ENCODE measurements at places on chromosomes 7 and 10.

- no peak for DNase-seq
Observed at GRCh38 chr10:79938728-79939406, 10.0 kb downstream of the SFTPD start.

- DNase-seq = no peak
Observed at GRCh38 chr7:150556521-150557138, 10.6 kb upstream of the GIMAP4 start.

DNA sequence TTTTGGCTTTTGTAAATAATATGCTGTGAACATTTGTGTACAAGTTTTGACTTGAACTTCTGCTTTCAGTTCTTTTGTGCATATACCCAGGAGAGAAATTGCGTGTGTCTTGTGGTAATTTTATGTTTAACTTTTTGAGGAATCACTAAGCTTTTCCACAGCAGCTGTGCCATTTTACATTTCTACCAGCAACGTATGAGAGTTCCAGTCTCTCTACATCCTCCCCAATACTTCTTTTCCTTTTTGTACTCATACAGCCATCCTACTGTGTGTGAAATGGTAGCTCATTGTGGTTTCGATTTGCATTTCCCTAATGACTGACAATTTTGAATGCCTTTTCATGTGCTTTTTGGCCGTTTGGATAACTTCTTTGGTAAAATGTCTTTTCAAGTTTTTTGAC, 66.3 kb upstream of the INHBA start:
- DNase-seq = no peak

GRCh38 chr7:101620991-101621390, 8.1 kb downstream of the MYL10 start:
- DNase-seq = no peak

DNA sequence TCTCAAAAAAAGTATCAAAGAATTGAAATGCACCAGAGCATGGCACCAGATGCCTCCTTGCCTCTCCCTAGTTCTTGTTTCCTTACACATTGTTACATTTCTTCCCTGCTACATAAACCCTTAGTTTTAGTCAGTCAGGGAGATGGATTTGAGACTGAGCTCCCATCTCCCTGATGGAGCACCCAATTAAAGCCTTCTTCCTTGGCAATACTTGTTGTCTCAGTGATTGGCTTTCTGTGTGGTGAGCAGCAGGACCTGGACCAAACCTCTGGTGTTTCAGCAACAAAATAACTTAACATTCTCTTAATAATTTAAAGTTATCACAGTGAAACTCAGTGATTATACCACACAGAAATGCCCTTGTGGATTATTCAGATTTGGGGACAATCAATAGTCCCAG, 26.9 kb downstream of the PPP1R3C start:
- no peak for DNase-seq

- DNase-seq = no peak
Observed at GRCh38 chr10:128579901-128580300, 453.7 kb upstream of the MKI67 start.

GRCh38 chr10:99375426-99375825, 46.3 kb downstream of the CNNM1 start:
- no peak for DNase-seq

- DNase-seq = no peak
Observed at GRCh38 chr7:96313940-96314339, 8.0 kb downstream of the SLC25A13 start.

DNA sequence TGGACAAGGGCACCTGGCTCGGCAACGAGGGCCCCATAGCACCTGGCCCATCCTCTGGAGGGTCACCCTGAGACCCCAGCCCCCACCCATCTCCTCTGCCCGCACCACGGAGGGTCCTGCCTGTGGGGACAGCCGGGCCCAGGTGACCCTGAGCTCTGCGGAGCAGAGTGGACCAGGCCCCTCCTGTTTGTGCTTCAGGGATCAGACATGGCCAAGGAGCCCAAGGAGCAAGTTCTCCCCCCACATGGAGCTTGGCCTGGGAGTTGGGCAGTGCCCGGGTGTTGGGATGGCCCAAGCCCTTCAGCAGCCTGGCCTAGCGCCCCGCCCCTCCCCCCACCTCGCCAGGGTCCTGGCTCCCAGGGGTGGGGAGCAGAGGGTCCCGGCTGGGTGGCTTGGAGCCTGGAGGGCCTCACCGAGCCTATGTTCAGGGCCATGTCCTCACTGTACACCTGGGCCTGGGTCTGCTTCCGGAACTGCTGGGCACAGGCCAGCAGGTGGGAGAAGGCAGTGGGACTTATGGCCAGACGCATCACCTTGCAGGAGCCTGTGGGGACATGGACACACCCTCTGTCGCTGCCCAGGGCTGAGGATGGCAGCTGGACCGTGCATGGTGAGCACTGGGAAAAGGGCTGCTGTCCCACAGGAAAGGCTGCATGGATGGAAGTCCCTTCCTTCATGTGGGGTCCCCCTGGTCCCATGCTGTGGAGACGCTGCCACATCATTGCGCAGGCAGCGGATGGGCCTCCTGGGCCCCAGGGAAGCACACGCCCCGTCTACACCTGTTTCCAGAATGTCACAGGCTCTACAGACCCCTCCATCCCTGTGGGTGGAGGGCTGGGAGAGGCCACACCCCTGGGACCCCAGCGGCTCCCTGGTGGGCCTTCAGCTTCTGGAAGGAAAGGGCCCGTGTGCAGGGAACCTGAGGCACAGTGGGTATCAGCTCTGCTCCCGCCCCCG, 49.2 kb upstream of the NKX6-2 start:
- no peak for DNase-seq

- no peak for DNase-seq
Observed at GRCh38 chr7:2224934-2225333, 7.8 kb downstream of the MAD1L1 start.

GRCh38 chr7:27344471-27344870, 101.9 kb downstream of the EVX1 start:
- DNase-seq = no peak

- DNase-seq = no peak
Observed at GRCh38 chr7:92708111-92709042, 118.2 kb upstream of the FAM133B start.

DNA sequence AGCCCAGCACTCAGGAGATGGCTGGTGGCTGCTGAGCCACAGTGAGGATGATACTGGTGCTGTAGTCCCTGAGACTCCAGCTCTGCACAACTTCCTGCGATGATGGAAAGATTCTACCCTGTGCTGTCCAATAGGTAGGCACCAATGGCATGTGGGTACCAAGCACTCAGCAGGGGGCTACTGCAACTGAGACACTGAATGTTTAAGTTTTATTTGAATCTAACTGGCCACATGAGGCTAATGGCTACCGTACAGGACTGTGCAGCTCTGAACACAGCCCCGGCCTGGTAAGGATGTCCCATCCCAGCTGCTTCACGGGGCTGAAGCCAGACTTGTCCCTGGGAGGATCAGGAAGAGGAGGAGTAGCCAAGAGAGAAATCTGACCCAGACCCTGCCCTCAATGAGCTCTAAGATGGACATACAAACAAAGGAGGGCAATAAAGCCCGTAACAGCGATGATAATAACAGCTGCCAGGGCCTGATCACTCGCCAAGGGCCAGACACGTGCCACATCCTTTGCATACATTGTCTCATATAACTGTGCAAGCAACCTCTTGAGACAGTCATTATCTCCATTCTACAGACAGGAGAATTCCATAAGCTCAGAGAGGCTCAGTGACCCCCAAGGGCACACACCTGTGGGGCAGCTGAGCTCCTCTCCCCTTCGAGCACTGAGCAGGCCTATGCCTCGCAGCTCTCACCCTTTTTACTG, 3.8 kb downstream of the GPRIN2 start:
- no peak for DNase-seq

GRCh38 chr7:17586711-17587110, 288.3 kb downstream of the AHR start:
- no peak for DNase-seq

DNA sequence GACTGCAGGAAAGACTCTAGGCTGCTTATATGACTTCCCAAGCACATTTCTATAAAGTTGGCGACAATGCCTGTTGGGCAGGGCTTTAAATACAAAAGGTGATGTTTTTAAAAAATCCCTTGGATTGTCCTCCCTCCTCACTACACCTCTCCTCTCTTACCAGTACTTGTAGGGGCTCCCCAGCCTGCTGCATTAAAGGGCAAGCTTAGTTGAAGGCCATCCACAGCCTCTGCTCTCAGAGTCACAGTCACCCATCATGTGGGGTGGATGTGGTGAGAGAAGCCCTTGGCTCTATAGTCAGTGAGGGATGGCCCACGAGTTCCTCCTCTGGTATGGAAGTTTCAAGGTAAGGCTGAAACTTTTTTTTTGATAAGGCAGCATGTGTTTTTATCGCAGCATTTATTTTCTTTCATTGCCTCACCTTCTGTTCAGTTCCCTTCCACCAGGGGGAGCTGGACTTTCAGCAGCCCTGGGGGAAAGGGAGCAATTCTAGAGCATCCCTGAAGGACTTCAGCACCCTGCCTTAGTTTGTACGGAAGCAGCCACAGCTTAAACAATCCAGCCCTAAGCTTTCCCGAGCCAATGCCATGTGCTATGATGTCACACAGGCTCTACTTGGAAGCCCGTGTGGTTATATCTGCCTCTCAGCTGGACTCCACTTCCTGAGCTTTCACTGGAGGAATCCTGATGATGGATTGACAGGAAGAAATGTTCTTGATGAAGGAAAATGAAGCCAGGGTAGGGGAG, 131.9 kb downstream of the CALCR start:
- no peak for DNase-seq

- DNase-seq = no peak
Observed at GRCh38 chr7:96084881-96085553, 236.9 kb downstream of the SLC25A13 start.

DNA sequence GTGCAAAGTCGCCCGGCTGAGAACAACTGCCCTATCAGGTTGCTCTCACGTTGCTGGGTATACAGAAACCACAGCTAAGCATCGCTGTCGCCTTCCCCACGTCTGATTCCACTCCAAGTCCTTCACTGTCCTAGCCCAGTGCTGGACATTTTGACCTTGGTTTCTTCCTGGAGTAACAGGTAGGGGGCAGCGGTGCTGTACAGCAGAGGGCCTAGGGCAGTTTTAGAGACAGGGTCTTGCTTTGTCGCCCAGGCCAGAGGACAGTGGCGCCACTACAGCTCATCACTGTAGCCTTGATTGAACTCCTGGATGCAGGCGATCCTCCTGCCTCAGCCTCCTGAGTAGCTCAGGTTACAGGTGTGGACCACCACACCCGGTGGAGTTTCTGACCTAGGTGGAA, 2.6 kb downstream of the CLDN15 start:
- no peak for DNase-seq

GRCh38 chr7:80601999-80602398, 36.4 kb upstream of the CD36 start:
- no peak for DNase-seq

DNA sequence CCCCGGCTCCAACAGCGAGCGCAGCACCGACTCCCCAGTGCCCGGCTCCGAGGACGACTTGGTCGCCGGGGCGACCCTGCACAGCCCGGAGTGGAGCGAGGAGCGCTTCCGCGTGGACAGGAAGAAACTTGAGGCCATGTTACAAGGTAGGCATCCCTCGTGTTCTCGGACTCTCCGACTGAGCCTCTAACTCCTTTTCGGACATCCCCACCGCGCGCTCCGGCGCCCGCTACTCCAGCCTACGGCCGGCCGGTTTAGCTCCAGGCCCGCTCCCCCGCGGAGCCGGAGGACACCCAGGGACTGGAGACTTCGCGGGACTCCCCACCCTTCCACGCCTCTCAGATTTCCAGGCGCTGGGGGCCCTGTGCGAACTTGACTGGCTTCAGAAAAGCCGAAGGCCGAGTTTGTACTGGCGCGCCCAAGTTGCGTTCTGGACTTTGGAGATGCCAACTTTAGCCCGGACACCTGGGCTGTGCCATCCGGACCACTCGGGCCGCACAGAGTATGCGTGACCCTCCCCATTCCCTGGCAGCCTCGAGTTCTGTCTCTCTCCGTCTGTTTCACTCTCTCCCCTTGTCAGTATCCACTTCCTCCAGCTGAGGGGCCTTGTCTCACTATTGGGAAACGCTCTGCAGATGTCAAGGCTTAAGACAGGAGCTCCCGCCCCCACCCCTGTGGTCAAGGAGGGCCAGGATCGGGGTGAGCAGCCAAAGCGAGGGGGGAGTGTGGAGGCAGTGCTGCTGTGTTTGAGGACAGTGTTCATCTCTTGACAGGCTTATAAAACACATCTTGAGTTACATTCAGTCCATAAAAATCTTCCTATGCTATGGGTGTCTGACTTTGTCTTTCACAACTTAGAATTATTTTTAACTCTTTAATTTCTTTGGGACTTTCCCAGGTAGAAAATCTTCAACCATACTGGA, 777 bp downstream of the BICC1 start:
- no peak for DNase-seq

GRCh38 chr7:121244120-121244870, 84.5 kb upstream of the WNT16 start:
- DNase-seq = no peak

- DNase-seq = no peak
Observed at GRCh38 chr7:155305231-155305904, 7.7 kb downstream of the INSIG1 start.

DNA sequence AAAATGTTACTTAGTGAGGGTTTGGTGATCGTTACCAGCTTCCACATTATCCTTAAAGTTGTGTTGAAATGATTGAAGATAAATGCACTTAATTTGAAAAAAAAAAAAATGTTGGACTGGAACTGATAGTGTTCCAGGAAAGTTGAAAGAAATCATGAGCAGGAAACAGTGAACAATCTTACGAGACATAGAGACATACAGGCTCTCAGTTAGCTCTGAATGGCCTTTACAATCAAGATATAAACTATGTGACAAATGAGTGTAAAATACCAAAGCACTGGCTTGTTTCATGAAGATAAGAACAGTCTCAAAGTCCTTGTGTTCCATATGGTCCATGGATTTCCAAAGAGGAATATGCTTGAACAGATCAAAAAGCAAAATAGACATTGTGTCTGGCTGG, 430.1 kb upstream of the ETV1 start:
- no peak for DNase-seq
